ENCODE measurements at places on chromosomes 16 and 17. TPM values are rescaled to one million over a fixed set of nuclear protein-coding genes. Genes with fewer than 3 reads are reported as not detected.

DNA sequence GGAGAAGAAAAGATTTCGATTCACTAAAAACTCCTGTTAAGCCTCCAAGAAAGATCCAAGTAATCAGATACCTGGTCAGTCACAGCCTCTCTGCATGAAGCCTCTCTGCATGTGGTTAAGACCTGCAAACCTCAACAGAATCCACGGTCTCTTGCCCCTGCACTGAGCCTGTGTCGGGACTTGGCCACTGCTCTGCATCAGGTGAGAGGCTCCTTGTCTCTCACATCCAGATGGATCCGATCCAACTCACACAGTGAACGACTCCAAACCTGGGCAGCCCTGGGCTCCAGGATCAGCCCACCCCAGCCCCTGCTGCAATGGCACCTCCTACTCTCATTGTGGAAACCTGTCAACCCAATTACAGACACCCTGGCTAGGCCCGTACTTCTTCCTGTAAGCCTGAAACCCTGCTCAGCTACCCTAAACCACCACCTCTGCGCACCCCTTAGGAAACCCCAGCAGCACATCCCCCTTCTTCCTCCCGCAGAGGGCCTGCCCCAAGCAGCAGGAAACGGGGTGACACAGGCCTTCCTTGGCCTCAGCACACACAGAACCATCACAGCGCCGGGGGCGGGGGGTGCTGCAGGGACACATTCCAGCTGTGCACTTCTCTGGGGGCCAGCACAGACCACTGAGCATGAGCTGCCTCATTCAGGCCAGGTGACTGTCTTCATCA is 129.5 kb downstream of the ANKRD11 start:
- H3K27me3 ChIP-seq, result no peaks in the 10 kb centered on the region
- peak overlapping the region; percentile 60 for H3K27ac ChIP-seq
- H3K4me3 ChIP-seq, result peak overlapping the region; percentile 37
- peak; percentile 82 for DNase-seq
- peaks cover under 1% of the 10 kb centered on the region for H3K36me3 ChIP-seq
- peaks cover 95% of the 10 kb centered on the region for H3K4me1 ChIP-seq

DNA sequence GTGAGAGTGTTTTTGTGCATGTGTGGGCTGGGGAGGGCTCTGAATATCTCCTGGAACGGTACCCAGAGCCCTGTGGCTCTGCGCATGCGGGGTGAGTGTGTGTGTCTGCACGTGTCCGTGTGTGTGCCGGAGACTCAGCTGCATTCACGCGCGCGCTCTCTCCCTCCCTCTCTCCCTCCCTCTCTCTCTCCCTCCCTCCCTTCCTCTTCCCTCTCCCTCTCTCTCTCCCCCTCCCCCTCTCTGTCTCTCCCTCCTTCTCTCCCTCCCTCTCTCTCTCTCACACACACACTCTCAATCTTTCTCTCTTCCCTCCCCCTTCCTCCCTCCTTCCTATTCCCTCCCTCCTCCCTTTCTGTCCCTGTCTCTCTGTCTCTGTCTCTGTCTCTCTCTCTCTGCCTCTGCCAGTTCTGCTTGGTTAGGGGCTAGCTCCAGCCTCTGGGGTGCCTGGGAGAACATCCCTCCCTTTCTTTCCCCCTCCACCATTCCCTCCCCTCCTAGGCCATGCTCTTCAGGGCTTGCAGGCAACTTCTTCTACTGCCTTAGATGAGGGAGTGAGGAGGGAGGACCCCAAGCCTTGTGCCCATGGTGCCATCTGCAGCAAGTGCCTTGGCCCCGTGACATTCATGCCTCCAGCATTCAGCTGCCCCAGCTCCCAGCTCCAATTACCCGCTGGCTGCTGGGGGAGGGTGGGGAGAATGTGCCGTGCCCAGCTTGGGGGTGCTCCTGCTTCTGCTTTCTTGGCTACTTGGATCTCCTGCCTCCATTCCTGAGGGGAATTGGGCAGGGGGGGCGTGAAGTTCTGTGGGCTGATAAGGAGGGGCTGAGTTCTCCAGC is 6.4 kb downstream of the THRA start:
- peak overlapping the region; percentile 54 for H3K27ac ChIP-seq
- H3K27me3 ChIP-seq, result no peaks in the 10 kb centered on the region
- peak overlapping the region; percentile 47 for H3K4me3 ChIP-seq
- DNase-seq, result peak; percentile 75

DNA sequence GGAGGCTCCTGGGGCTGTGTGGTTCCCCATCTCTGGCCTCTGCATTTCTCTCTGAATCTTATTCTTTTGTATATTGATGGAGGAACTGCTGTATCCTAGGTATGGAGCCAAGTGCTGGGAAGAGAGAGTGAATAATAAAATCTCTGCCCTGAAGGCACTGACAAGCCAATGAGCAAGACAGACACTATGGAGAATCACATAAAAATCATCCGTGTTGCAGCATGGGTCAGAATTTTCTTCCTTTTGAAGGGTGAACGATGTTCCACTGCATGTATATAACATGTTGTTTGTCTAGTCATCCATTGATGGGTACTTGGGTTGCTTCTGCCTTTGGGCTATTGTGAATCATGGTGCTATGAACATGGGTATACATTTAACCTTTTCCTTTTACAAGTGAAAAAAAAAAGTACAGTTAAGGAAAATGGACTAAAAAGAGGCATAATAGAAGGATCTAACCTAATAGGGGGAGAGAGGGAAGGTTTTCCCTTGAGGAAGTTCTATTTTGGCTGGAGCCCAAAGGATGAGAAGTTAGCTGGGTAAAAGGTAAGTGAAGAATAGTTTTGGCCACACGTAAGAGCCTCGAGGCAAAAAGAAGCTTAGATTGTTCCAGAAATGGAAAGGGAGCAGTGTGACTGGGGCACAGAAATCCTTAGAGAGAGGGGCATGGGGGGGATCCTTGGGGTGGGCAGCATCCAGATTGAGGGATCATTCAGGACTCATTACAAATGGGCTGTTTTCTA is 32.3 kb upstream of the GNA13 start:
- H3K27ac ChIP-seq, result no peak overlapping the region
- no peaks in the 10 kb centered on the region for H3K36me3 ChIP-seq
- no peaks in the 10 kb centered on the region for H3K27me3 ChIP-seq

GRCh38 chr16:2774161-2774891 is 2.8 kb downstream of the ELOB start:
- peaks cover 37% of the 10 kb centered on the region for H3K4me1 ChIP-seq
- no peaks in the 10 kb centered on the region for H3K27me3 ChIP-seq
- H3K36me3 ChIP-seq, result peaks cover 37% of the 10 kb centered on the region
- H3K4me3 ChIP-seq, result no peak overlapping the region

GRCh38 chr17:7717756-7718350 is 309 bp downstream of the DNAH2 start:
- peak overlapping the region; percentile 41 for H3K4me3 ChIP-seq
- H3K36me3 ChIP-seq, result no peaks in the 10 kb centered on the region
- DNase-seq, result no peak
- H3K27ac ChIP-seq, result no peak overlapping the region
- peaks cover 21% of the 10 kb centered on the region for H3K4me1 ChIP-seq

DNA sequence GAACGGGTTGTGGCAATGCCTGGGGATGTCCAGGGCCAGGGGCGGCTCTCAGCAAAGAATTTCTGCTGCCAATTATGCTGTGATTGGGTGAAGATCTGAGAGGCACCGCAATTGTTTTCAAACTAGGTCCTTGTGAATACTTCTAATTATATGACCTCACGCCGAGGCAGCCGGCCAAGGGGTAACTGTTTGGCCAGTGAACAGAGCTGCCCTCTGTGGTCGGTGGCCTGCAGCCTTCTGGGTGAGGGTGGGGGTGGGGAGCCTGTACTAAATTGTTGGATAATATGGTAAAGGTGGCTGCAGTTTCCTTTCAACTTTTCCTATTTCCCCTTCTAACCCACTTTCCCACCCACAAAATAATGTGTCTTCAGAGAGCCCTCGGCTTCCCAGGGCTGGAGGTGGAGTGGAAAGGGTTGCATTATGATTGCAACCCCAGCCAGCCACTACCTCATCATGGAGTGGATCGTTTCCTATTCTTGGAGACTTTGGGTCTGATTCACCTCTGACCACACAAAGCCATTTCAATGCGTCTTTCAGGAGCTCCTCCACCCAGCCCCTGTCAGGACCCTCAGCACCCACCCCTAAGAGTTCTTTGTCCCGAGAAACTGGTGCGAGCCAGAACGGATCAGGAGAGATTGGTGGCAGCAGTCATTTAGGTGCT is 2.0 kb upstream of the DNAI2 start:
- no peak overlapping the region for H3K27ac ChIP-seq
- peaks cover 35% of the 10 kb centered on the region for H3K4me1 ChIP-seq
- no peak overlapping the region for H3K4me3 ChIP-seq
- no peaks in the 10 kb centered on the region for H3K27me3 ChIP-seq

The OGFOD1 gene
- total RNA-seq, result 42.7 TPM

The OR3A3 gene
- total RNA-seq, result not detected

GRCh38 chr16:66691234-66691633 is 5.3 kb downstream of the CMTM4 start:
- H3K4me1 ChIP-seq, result peaks cover 8% of the 10 kb centered on the region
- H3K4me3 ChIP-seq, result no peak overlapping the region
- no peaks in the 10 kb centered on the region for H3K36me3 ChIP-seq
- H3K27me3 ChIP-seq, result no peaks in the 10 kb centered on the region

- peak within 1 kb of the TSS; percentile 79 for H3K4me3 ChIP-seq
- peak within 1 kb of the TSS; percentile 90 for H3K27ac ChIP-seq
- H3K27me3 ChIP-seq, result no peaks in the 10 kb centered on the region
These were observed at the start of gene FDXR for GRCh38 chr17:74872313-74873036. FDXR (minus strand) TSS chr17:74872994; CDS start chr17:74872944, 50 bp downstream.
